ENCODE measurements at places on chromosomes 2 and 18. TPM values are rescaled to one million over a fixed set of nuclear protein-coding genes. Genes with fewer than 3 reads are reported as not detected.

The ZSWIM2 gene
- not detected for total RNA-seq

The OTOS gene
- total RNA-seq, result not detected

The SLC35G4 gene
- not detected for total RNA-seq

- no peak for DNase-seq
These were observed 291.4 kb upstream of the POU3F3 start for GRCh38 chr2:104562537-104562936.

DNA sequence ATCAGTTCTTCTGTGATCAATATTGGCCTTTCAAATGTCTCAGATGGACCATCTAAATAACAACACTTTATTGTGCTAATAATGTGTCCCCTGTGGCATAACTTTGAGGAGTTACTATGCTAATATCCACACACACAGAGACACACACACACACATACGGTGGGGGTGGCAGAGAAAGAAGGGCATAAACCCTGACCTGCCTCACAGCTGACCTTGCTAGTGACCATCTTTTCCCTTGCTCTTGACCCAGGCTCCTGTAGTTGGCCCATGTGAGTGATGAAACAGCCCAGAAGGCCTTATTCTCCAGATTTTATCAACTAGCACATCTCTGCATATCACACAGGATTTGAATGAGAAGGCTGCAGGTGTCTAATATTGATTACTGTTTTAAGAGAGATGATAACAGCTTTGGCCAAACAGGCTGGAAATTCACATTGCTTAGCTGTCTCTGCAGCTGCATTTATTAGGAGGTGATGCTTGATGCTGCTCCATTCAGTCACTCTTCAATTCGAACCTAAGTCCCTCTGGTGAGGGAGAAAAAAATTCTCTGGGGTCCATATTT is 176.4 kb downstream of the ACTR3 start:
- no peak for DNase-seq

DNA sequence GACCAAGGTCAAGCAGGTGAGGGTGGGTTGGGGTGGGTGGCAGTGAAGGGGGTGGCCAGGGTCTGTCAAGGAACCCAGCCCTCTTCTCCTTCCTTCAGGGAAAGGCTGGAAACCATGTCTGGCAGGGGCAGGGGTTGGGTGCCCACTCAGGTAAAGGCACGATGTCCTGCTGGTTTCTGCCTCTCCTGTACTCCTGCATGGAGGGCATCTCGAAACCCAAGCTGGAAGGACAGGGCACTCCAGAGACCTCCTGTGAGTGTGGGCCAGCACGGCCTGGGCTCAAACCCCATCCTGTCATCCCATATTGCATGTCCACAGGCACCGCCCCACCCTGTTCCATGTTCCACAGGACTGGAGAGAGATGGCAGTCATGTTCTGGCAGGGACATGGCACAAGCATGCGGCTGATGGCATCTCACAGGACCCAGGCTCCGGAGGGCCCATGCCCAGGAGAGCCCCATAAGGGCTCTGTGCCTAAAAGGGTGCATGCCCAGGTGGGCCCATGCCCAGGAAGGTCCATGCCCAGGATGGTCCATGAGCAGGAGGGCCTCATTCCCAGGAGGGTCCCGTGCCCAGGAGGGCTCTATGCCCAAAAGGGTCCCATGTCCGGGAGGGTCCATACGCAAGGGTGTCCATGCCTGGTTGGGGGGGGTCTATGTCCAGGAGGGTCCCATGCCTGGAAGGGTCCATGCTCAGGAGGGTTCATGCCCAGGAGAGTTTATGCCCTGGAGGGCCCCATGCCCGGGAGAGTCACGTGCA is 6.4 kb downstream of the GPR35 start:
- DNase-seq, result no peak

The GREB1L gene
- 0.20 TPM for total RNA-seq

GRCh38 chr2:201191132-201191875 is 8.4 kb downstream of the CASP10 start:
- DNase-seq, result no peak
